Gastrocnemius medialis (tissue), 4 donors: ENCODE measurements at places on chromosomes 13 and 19. TPM values are rescaled to one million over a fixed set of nuclear protein-coding genes. Genes with fewer than 3 reads are reported as not detected.

GPR180 gene
- 3.9 TPM for total RNA-seq

IL11 gene
- total RNA-seq: not detected

PRTN3 gene
- total RNA-seq: not detected

MATK gene
- not detected for total RNA-seq

PLIN4 gene
- 282 TPM for total RNA-seq

ZNF20 gene
- 0.29 TPM for total RNA-seq

KCNJ14 gene
- 0.19 TPM for total RNA-seq

ZNF575 gene
- not detected for total RNA-seq

DNA sequence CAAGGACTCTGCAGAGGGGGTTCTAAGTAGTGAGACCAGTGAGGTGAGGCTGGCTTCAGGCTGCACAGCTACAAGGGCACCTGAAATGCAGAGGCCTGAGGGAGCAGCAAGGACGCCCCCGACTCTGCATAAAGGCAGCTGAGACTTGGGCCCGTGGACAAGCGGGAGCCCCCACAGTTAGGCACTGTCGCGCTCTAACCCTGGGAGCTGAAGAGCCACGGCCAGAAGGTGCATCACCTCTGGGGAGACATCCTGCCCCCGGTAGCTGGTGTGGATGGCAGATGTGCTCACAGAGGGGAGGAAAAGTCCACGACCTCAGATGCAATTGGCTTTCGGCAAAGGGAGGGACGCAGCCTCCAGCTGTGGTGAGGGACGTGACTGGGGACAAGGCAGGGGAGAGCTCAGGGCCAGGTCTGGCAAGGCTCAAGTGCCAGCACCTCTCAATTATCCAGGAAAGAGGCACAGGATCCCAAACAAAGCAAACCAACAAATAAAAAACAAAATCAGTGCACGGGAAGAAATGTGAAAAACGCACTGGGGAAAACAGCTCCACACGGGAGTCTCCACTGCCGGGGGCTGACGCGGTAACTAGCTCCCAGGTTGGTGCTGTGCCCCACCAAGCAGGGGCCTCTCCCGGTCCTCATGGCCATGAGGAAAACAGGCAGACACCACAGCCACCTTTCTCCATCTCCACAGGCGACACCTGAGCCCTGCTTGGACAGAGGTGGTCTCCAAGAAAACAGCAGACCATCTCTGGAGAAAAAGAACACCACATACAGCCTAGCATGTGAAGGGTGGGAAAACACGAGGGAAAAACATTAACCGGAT is 23.0 kb upstream of the PLPP2 start:
- H3K36me3 ChIP-seq: no peaks in the 10 kb centered on the region
- H3K4me1 ChIP-seq: no peaks in the 10 kb centered on the region
- no peak overlapping the region for H3K4me3 ChIP-seq
- DNase-seq: no peak
- peak overlapping the region; percentile 54 for H3K27ac ChIP-seq

- DNase-seq: no peak
- peak overlapping the region; percentile 70 for H3K27ac ChIP-seq
- H3K36me3 ChIP-seq: no peaks in the 10 kb centered on the region
- peaks cover 23% of the 10 kb centered on the region for H3K4me1 ChIP-seq
- H3K27me3 ChIP-seq: no peaks in the 10 kb centered on the region
- no peak overlapping the region for H3K4me3 ChIP-seq
Measured at GRCh38 chr13:32125751-32126150, 94.2 kb downstream of the FRY start.

DNA sequence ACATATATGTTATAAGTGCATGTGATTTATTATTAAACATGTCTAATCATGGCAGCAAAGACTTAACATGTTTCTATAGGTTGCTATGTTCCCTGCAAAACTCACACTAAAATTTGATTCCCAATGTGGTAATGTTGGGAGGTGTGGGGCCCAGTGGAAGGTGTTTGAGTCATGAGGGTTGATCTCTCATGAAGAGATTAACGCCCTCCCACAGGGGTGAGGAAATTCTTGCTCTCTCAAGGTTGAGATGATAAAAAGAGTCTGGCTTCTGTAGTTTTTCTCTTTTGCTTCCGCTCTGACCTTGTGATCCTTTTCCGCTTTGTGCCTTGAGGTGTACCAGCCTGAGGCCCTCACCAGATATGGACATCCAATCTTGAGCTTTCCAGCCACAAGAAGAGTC is 737.5 kb upstream of the SLITRK5 start:
- no peaks in the 10 kb centered on the region for H3K27me3 ChIP-seq
- H3K27ac ChIP-seq: no peak overlapping the region

GRCh38 chr13:90105849-90106496 is 1241.5 kb upstream of the MIR17HG start:
- no peaks in the 10 kb centered on the region for H3K27me3 ChIP-seq
- no peaks in the 10 kb centered on the region for H3K4me1 ChIP-seq

DNA sequence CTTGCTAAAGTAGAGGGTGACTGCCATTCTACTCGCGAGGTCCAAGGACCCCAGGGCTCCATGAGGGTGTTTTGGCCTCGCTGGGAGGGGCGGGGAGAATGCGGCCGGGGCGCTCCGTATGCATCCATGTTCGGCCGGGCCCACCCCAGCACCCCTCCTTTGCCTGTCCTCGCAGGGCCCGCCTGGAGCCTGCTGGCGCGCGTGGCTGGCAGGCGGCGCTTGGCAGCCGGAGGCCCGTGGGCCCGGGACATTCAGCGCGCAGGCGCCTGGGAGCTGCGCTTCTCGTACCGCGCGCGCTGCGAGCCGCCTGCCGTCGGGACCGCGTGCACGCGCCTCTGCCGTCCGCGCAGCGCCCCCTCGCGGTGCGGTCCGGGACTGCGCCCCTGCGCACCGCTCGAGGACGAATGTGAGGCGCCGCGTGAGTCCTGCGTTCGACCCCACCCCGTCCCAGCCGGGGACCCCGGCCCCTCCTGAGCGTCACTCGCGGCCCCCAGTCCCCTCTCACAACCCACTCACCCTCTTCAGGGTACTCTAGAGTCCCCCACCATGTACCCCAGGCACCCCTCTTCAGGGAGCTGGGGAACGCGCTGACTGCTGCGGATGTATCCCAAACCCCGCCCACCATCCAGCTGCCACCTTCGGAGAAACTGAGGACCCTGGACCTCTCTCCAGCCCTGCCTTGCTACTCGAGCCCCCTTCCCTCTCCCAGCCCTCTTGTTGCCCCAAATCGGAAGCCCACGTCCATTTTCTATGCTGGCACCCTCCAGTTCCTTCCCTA is 4.1 kb downstream of the DLL3 start:
- no peak overlapping the region for H3K4me3 ChIP-seq
- H3K36me3 ChIP-seq: no peaks in the 10 kb centered on the region
- no peak for DNase-seq
- H3K27ac ChIP-seq: no peak overlapping the region
- H3K4me1 ChIP-seq: no peaks in the 10 kb centered on the region
- peaks cover 89% of the 10 kb centered on the region for H3K27me3 ChIP-seq

DNA sequence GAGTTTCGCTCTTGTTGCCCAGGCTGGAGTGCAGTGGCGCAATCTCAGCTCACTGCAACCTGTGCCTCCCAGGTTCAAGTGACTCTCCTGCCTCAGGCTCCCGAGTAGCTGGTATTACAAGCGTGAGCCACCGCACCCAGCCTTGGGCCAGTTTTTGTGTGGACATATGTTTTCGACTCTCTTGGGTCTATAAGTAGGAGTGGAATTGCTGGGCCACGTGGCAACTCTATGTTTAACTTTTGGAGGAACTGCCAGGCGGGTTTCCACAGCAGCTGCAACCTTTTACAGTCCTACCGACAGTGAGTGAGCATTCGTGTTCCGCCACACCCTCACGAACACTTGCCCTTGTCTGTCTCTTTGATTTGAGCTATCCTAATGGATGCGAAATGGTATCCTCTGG is 44.9 kb downstream of the BICRA start:
- peak; percentile 68 for DNase-seq
- H3K27me3 ChIP-seq: no peaks in the 10 kb centered on the region
- H3K4me3 ChIP-seq: no peak overlapping the region
- peaks cover 22% of the 10 kb centered on the region for H3K4me1 ChIP-seq

- no peak for DNase-seq
- no peaks in the 10 kb centered on the region for H3K4me1 ChIP-seq
- peaks cover 47% of the 10 kb centered on the region for H3K36me3 ChIP-seq
Measured at GRCh38 chr19:3642987-3643673, 16.5 kb upstream of the CACTIN start.

DNA sequence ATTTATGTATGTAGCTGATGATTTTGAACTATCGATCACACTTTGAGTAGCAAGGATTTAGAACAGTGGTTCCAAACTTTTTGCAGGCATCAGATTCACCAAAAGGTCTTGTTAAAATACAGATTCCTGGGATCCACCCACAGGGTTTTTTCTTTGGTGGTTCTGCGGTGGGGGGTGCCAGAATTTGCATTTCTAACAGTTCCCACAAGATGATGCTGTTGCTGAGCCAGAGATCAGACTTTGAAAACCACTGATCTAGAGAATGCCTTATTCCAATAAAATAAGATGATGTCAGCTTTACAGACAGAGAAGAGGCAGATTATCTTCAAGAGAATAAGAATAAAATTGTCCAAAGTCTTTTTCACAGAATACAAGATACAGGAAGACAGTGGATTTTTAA is 80.9 kb upstream of the SHISA2 start:
- H3K27me3 ChIP-seq: no peaks in the 10 kb centered on the region
- no peaks in the 10 kb centered on the region for H3K4me1 ChIP-seq
- H3K27ac ChIP-seq: no peak overlapping the region
- no peaks in the 10 kb centered on the region for H3K36me3 ChIP-seq
- no peak overlapping the region for H3K4me3 ChIP-seq
- DNase-seq: no peak

DNA sequence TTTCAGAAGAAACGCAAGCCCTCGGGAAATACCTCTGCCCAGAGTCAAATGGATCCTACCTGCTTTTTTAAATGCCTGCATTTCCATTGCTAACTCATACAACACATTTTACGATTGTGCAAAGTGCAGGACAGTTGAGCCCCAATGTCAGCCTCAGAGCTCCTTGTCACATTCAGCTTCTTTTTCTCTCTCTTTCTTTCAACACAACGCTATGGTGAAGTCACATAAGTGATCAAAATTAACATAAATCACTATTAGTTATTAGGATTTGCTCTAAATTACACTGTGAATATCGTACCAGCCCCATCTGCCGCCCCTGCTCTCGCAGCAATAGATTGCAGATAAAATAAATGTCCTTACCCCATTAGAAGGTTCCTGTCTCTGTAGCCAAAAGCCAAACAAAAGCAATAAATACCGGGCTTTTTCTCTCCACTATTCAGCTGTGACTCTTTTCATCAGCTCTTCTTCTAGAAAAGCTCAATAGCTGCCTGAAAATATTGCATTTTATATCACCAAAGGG is 8.8 kb downstream of the POU4F1 start:
- H3K36me3 ChIP-seq: no peaks in the 10 kb centered on the region
- no peak overlapping the region for H3K27ac ChIP-seq
- peaks cover 14% of the 10 kb centered on the region for H3K4me1 ChIP-seq
- H3K4me3 ChIP-seq: no peak overlapping the region
- H3K27me3 ChIP-seq: peaks cover 97% of the 10 kb centered on the region

GRCh38 chr19:48196933-48197665 is 26.6 kb downstream of the ZSWIM9 start:
- H3K36me3 ChIP-seq: no peaks in the 10 kb centered on the region
- H3K27ac ChIP-seq: no peak overlapping the region
- H3K4me3 ChIP-seq: no peak overlapping the region
- H3K4me1 ChIP-seq: no peaks in the 10 kb centered on the region
- no peak for DNase-seq

- no peaks in the 10 kb centered on the region for H3K27me3 ChIP-seq
- DNase-seq: peak; percentile 32
- peak overlapping the region; percentile 98 for H3K27ac ChIP-seq
- peaks cover 13% of the 10 kb centered on the region for H3K4me1 ChIP-seq
- H3K4me3 ChIP-seq: peak overlapping the region; percentile 88
Measured at GRCh38 chr19:51365211-51365964, 800 bp downstream of the ETFB start.

GRCh38 chr19:46328079-46328478 is 18.8 kb upstream of the PPP5C start:
- no peak overlapping the region for H3K4me3 ChIP-seq
- no peaks in the 10 kb centered on the region for H3K4me1 ChIP-seq
- H3K36me3 ChIP-seq: peaks cover 15% of the 10 kb centered on the region

DNA sequence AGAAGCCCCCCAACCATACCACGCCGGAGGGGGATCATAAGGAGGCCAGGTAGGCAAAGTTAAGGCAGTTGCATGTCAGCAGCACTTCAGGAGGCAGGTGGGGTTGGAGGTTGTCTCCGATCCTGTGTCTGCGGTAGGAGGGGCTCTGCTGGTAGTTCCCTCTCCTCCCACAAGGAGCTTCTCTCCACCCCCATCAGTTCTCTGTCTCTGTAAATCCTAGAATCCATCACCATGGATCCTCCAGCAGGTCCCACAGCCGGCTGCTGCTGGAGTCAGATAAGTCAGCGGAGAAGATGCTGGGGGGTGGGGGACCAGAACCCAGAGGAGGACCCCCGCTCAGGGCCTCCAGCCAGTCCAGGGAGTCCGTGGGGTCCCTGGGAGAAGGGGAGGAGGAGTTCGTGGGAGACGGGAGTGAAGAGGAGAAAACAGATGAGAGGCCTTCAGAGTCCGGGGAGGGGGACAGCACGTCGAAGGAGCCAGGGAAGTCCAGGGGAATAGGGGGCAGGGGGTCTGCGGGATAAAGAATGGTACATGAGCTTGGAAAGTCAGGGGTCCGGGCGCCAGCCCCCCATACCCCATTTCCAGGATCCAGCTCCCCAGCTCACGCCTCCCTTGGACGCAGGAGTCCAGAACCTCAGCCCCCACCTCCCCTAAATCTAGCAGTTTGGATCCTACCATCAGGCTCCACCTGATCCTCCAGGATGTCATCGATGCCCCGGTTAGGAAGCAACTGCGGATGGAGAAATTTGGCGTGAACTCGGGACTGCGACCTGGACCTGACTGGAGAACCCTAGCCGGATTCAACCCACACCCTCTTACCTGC is 6.3 kb downstream of the MAMSTR start:
- H3K4me3 ChIP-seq: peak overlapping the region; percentile 65
- peaks cover 35% of the 10 kb centered on the region for H3K4me1 ChIP-seq
- H3K27ac ChIP-seq: peak overlapping the region; percentile 93
- no peaks in the 10 kb centered on the region for H3K36me3 ChIP-seq

DNA sequence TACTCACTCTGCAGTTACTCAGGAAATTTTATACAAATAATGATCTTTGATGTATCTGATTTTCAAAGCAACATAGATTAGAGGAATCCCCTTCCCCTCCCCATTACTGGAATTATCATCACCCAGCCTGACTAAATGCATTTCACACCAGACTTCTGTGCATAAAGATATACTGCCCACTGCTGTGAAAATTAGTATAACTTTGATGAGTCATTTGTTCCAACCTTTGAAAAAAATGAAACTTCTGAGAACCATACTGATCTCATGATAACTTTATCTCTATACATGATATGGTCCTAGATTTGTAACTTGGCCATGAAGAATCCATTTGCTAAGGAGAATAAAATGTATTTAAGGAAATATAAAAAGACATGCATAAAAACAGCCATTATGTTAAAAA is 63.9 kb downstream of the GPC6 start:
- no peak overlapping the region for H3K27ac ChIP-seq
- H3K4me1 ChIP-seq: no peaks in the 10 kb centered on the region
- H3K36me3 ChIP-seq: no peaks in the 10 kb centered on the region
- no peak overlapping the region for H3K4me3 ChIP-seq

GRCh38 chr19:35909684-35910035 is 1.6 kb upstream of the TYROBP start:
- H3K27me3 ChIP-seq: no peaks in the 10 kb centered on the region
- no peaks in the 10 kb centered on the region for H3K4me1 ChIP-seq
- no peak overlapping the region for H3K27ac ChIP-seq
- no peak overlapping the region for H3K4me3 ChIP-seq
